ENCODE measurements at places on chromosomes 11 and 22.

- DNase-seq = no peak
These were observed 25.0 kb upstream of the TMPRSS4 start for GRCh38 chr11:118051611-118052461.

GRCh38 chr11:47572715-47573255 lies 6.0 kb downstream of the KBTBD4 start:
- no peak for DNase-seq

DNA sequence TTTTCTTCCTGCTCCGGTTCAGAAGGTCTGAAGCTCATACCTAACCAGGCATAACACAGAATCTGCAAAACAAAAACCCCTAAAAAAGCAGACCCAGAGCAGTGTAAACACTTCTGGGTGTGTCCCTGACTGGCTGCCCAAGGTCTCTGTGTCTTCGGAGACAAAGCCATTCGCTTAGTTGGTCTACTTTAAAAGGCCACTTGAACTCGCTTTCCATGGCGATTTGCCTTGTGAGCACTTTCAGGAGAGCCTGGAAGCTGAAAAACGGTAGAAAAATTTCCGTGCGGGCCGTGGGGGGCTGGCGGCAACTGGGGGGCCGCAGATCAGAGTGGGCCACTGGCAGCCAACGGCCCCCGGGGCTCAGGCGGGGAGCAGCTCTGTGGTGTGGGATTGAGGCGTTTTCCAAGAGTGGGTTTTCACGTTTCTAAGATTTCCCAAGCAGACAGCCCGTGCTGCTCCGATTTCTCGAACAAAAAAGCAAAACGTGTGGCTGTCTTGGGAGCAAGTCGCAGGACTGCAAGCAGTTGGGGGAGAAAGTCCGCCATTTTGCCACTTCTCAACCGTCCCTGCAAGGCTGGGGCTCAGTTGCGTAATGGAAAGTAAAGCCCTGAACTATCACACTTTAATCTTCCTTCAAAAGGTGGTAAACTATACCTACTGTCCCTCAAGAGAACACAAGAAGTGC lies 661 bp upstream of the MALAT1 start:
- DNase-seq = no peak

DNA sequence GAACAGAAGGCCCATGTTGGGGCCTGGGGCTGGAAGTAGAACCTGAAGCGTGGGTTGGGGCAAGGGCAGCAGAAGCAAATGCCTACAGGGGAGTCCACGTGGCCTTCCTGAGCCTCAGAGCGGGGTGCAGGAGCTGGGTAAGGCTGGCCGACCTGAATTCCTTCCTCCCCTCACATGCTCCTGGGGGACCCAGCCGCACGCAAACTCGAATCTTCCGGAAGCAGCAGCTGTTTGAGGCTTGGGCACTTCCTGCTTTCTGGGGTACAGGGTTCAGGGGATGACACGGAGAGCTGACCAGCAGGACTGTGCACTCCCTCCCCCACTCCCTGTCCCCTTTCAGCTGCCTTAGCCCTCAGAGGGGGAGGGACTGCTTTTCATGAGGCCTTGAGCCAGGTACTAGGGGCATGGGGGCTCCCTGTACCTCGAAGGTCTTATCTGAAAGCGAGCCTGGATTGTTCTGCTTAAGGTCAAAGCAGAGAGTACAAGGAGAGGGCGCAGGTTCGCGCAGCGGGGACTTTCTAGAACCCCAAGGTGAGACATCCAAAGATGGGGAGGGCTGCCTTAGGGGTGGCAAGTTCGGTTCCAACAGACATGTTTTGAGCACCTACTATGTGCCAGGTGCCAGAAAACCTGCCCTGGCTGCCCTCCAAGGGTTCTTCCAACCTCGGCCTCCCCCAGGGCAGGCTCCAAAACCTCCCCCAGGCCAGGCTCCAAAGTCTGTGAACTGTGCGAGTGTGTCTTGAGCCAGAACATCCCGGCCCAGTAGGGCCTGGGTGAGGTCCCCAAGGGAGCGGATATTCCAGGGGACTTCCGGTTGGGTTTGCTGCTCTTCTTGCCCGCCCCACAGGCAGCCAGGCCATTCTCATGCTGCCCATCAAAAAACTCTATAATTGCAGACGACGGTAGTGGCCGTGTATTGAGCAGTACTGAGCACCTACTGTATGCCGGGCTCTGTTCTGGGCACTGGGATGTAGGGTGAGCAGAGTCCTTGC lies 1.7 kb downstream of the NCF4 start:
- DNase-seq = no peak

DNA sequence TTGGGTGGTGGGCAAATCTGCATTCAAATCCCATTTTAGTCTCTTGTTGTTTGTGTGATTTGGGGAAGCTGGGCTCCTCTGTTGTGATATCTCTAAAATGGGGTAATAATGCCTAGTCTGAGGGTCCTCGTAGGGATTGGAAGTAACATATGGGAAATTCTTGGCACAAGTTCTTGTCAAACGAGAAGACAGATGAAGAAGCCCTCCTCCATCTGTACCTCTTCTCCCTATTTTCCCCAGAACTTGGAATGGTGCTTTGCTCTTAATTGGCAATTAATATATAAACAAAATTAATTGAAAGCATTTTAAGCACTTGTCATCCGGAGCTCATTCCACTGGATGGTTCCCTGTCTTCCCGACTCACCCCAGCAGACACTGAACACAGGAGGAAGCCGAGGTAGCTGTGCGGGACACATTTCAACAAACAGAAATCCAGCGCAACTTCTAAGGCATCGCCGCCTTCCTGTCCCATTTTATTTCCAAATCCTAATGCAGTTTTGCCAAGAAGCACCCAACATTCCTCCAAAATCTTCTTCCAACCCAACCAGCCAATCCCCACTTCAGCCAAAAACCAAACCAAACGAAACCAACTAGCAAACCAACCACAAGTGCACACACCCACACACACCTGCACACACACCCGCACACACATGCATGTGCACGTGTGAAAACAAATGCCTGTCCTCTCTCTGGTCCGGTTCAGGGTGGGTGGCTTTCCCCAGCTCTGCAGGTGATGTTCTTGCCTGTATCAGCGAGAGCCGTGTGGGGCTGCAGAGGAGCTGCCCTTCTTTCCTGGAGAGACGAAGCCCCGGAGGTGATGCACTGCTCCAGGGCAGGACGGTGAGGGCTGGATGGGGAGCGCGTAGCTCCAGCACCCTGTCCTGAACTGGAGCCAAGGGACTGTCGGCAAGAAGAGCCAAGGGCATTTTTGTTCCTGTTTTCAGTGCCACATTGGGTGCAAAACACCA lies 100.8 kb upstream of the B3GAT1 start:
- no peak for DNase-seq

GRCh38 chr22:19903031-19903430 lies 38.5 kb upstream of the COMT start:
- no peak for DNase-seq

DNA sequence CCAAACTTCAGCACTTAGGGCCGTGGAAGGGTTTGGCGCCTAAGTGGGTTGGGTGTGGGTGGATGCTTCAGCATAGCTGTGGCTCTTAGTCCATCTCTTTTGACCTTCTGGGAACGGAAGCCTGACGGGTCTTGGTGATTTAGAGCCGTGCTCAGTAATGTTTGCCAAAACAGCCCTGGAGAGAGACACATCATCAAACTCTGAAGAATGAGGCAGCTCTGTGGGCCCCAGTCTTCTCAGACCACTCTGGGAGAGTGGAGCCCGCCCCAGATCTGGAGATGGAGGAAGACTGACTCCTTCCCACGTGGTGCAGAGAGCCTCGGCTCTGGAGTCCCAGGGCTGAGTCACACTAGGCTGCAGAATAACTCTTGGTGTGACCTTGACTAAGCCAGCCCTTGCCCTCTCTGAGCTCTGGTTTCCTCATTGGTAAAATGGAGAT lies 168.9 kb downstream of the C11orf91 start:
- DNase-seq = no peak

DNA sequence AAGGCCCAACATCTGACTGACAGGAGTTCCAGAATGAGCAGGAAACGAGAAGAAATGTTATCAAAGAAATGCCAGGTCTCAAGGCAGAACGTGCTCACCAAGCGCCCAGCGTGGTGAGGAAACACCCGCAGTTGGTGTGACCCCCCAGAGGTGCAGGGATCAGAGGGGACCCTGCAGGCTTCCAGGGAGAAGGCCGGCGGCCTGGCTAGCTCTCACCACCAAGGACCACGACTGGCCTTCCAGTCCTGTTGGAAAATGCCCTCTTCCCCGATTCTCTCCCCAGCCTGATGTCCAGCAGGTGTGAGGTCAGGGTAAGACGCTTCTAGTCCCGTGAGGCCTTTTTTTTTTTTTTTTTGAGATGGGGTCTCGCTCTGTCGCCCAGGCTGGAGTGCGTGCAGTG lies 189.1 kb downstream of the IGLL1 start:
- no peak for DNase-seq

GRCh38 chr11:71252269-71252769 lies at the start of gene SHANK2:
Gene SHANK2, minus strand, starts transcription at chr11:71252577. Its CDS starts 105,251 bp downstream, at chr11:71147326.
- no peak for DNase-seq

DNA sequence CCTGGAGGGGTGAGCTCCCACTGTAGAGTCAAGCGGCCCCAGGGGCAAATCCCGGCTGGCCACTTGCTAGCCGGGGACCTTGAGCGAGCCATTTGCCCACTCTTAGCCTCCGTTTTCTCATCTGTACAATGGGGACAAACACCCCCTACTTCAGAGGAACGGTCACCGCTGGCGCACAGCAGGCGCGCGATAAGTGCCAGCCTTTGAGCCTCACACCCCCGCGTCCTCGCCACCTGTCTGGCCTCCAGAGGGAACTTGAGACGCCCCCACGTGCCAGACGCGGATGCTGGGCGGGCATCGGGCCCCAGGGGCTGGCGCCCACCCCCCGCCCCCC lies 72.6 kb upstream of the TCF20 start:
- DNase-seq = no peak

DNA sequence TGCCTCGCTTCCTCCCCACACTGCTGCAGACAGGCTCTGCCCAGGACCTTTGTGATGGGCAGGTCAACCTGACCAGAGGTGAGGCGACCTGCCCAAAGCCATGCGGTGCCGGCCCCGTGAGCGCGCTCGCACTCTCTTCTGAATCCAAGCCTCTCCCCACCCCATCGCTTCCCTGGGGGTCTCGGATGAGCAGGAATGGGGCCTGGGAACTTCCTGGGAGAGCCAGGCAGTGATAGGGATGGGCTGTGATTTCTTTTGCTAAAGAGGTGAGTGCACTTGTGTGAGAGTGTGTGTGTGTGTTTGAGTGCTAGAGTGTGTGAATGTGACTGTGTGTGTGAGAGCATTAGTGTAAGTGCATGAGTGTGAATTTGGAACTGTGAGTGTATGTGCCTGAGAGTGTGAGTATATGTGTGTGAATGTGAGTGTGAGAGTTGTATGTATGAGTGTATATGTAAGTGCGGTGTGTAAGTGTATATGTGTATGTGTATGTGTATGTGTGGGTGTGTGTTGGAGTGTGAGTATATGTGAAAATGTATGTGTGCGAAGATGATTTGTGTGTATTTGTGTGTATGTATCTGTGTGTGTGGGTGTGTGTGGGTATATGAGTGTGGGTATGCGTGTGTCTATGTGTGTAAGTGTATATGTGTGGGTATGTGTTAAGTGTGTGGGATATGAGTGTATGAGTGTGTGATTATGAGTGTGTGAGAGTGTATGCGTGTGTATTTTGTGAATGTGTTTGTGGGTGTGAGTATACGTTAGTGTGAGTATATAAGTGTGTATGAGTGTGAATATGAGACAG lies 11.7 kb upstream of the LRRC10B start:
- DNase-seq = no peak

- no peak for DNase-seq
These were observed 77.9 kb upstream of the ANO1 start for GRCh38 chr11:70000228-70000627.

- DNase-seq = no peak
These were observed 788 bp downstream of the CD82 start for GRCh38 chr11:44565953-44566949.

- no peak for DNase-seq
These were observed 19.7 kb upstream of the MYRF start for GRCh38 chr11:61732705-61733104.

GRCh38 chr11:107859459-107860239 lies 1.1 kb upstream of the SLC35F2 start:
- DNase-seq = no peak

DNA sequence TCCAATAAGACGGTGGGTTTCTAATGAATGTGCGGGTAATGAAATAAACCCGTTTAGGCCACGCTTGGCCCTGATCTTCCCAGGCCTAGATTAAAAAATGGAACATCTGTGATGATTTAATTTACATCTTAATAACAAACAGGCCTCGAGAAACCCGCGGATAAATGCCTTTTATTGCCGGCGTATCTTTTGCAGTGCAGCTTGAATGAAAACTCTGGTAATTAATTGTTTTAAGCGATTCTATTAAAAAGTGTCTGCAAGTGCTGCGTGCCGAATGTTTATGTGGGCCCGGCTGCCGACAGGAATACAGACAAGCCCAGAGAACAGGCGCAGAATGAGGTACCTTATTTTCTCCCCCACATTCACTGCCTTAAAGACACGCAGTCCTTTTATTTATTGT lies 420.7 kb downstream of the MN1 start:
- no peak for DNase-seq

DNA sequence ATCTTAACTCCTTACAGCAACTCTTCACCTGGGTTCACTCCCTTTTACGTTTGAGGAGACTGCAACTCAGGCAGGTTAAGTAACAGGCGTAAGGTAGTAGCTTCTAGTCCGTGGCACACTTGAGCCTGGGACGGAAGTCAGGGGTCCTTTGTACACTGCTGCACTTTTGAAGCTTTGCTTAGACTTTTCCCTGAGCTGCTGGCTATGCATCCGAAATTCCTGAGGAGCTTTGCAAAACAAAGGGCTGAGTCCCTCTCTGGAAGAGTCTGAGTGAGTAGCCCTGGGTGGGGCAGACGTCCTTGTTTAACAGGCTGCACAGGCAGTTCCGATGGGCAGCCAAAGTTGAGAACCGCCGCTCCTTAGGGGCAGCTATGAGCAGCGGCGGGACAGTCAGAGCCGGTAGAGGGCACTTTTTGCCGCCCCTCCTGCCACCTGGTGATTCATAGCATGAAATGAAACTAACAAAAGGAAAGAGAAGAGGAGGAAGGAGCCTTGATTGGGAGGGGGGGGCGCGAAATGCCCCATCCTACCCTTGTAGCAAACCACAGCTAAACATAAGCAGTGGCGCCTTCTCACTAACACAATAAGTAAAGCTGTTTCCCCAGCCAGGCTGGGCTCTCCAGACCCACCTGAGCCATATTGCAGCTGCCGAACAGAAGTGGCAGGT lies 1.4 kb downstream of the TMEM109 start:
- no peak for DNase-seq

GRCh38 chr11:117834838-117835443 lies 10.4 kb upstream of the FXYD2 start:
- DNase-seq = no peak

GRCh38 chr11:124732230-124732629 lies 7.5 kb upstream of the NRGN start:
- DNase-seq = no peak

GRCh38 chr22:46064966-46065666 lies 85.2 kb upstream of the PPARA start:
- no peak for DNase-seq

- peak; percentile 39 for DNase-seq
These were observed 5.0 kb downstream of the UQCR10 start for GRCh38 chr22:29772170-29772641.

GRCh38 chr11:100925935-100926334 lies 203.7 kb downstream of the PGR start:
- no peak for DNase-seq

GRCh38 chr11:88103337-88104206 lies 71.7 kb downstream of the RAB38 start:
- DNase-seq = no peak

Data from forelimb muscle (tissue), 1 donor.